ENCODE measurements at places on chromosomes 7 and 10. TPM values are rescaled to one million over a fixed set of nuclear protein-coding genes. Genes with fewer than 3 reads are reported as not detected.

The HMX2 gene
- not detected for total RNA-seq

The TRPV5 gene
- not detected for total RNA-seq

The EEPD1 gene
- 9.8 TPM for total RNA-seq

The SHTN1 gene
- total RNA-seq = 7.4 TPM

The EMX2 gene
- 0.74 TPM for total RNA-seq

The RPEL1 gene
- not detected for total RNA-seq

The AZGP1 gene
- total RNA-seq = 2.7 TPM

The PHKG1 gene
- total RNA-seq = not detected

The LIPF gene
- total RNA-seq = not detected

The IL2RA gene
- not detected for total RNA-seq

The ADCY1 gene
- 2.5 TPM for total RNA-seq

The OR2A1 gene
- total RNA-seq = 0.25 TPM

The TMEM139 gene
- total RNA-seq = not detected

The BICC1 gene
- total RNA-seq = 15.2 TPM

The C10orf53 gene
- total RNA-seq = not detected

The ITIH5 gene
- total RNA-seq = 20.4 TPM

The TBXAS1 gene
- 18.4 TPM for total RNA-seq

The DYNC1I1 gene
- 12.0 TPM for total RNA-seq

The GIMAP6 gene
- total RNA-seq = 21.4 TPM
